ENCODE measurements at places on chromosomes 5 and 9. TPM values are rescaled to one million over a fixed set of nuclear protein-coding genes. Genes with fewer than 3 reads are reported as not detected.

The IPPK gene
- polyA plus RNA-seq = 10.9 TPM

The CDC42SE2 gene
- 33.1 TPM for polyA plus RNA-seq

GRCh38 chr5:82405161-82405560 lies 127.0 kb upstream of the RPS23 start:
- no peak for DNase-seq

DNA sequence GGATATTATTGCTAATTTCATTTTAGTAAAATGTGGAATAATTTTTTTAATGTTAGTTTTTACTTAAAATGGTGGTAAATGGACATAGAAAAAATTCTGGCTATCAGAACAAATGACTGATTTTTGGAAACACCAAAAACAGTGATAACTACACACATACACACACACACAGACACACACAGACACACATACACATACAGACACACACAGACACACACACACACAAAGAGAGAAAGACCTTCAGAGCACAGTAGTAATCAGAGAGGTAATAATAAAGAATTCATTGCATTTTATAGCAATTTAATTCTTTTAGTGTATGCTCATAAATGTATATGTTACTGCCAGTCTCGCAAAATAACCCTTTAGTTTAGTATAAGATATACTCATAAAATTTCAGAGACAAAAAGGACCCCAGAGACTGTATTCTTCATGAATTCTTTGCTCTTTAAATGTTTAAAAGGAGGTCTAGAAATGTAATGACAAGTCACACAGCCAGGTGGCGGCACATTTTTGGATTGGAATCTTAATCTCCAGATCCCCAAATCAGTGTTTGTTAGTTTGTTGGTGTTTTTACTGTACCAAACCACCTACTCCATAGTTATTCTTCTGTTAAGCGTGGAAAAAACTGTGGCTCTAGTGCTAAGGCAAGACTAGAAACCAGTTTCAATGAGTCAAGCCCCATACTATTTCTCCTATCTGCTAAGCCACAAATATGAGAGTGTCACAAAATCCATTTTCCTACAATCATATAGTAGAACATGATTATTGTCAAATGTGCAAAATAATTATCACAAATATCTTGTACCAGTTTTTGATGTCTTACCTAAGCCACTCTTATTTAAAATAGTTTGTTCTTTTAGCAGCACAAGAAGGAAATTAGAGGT lies 109.9 kb downstream of the EDIL3 start:
- DNase-seq = no peak

The SMIM33 gene
- polyA plus RNA-seq = 0.08 TPM

GRCh38 chr5:93998951-93999455 lies 257.6 kb upstream of the POU5F2 start:
- DNase-seq = no peak

- no peak for DNase-seq
These were observed 16.7 kb downstream of the CXXC5 start for GRCh38 chr5:139664727-139665351.

DNA sequence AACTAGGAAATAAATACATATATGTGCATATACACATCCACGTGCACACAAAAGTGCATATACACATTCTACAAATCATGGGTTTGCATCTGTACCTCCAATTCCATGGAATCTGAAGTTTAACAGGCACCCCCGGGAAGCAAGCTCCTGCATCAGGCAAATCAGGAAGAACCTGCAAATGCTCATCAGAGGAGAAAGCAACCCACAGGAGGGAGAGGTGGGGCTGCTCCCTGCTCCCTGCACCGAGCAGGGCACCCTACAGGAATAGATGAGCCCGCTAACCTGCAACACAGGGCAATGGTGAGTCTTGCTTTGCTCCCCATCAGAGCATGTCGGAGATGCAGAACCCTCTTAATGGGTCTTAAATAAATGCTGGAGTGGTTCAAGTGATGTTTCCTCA lies 151.3 kb downstream of the DAB2IP start:
- DNase-seq = no peak

The FBP1 gene
- 52.5 TPM for polyA plus RNA-seq

GRCh38 chr9:34986540-34987047 lies 3.0 kb upstream of the DNAJB5 start:
- no peak for DNase-seq

- DNase-seq = no peak
These were observed 61.8 kb downstream of the PRKACG start for GRCh38 chr9:68951879-68952659.

Data from left renal pelvis (tissue), 4 donors.